ENCODE measurements at places on chromosomes 1 and 21.

GRCh38 chr1:203926025-203926540, 64.7 kb downstream of the SNRPE start:
- DNase-seq, result no peak

DNA sequence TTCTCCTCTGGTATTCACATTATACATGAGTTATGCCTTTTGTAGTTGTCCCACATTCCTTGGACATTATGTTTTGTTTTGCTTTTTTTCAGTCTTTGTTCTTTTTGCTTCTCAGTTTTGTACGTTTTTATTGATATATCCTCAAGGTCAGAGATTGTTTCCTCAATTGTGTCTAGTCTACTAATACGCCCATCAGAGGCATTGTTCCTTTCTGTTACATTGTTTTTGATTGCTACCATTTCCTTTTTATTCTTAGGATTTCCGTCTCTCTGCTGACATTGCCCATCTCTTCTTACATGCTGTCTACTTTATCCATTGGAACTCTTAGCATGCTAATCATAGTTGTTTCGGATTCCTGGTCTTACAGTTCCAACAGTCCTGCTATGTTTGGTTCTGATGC, 27.8 kb upstream of the MPC2 start:
- no peak for DNase-seq

DNA sequence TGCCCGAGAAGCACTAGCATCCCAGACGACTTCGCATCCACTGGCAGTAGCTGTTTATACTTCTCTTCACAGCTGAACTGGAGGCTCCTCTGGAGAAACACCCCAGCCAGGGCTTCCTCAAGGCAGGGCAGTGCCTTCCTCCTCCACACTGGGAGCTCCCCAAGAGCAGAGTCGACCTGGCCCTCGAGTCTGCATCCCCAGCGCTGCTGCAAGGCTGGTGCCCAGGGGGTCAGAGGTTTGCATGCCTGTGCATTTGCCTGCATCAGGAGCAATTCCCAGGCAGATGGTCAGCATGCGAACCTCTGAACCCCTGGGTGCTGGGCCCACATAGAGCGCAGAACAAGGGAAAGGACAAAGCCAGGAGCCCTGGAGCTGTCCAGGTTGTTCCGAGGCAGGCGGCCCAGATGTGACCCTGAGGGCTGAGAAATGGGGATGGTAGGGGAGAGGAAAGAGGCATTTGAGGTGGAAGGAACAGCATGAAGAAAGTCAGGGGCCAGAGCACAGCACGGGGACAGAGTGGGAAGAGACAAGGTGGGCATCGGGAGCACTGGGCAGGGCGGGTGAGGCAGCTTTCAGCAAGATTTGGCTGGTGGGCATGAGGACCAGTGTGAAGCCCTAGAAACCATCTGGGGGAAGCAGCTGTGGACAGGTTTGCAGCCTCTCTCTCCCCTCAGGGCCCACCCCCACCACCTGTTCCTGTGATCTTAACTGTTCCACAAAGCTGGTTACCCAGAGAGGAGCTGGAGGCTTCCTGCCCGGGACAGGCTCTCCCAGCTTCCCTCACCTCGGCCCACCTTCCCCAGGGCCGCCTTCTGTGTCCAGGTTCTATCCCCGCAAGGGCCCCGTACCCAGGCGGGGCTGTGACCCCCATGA, 6.4 kb upstream of the S100A8 start:
- no peak for DNase-seq

- DNase-seq, result no peak
Measured at GRCh38 chr1:110049801-110050601, 15.6 kb downstream of the STRIP1 start.

DNA sequence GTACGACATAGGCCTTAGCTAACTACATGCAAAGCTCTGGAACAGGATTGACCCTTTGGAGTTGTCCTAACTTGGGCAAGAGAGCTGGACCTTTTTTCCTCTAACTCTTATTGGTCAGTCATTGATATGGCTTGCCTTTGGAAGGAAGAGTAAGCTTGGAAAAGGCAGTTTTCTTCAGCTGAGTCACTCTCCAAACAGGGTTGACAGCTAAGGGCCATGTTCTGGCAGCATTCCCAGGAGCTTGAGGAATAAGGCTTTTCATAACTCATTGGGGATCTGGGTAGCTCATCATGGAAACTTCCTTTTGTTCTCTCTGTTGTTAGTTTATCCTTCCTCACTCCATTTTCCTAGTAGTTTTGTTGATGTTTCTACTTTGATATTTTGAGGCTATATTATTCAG, 14.5 kb upstream of the ERRFI1 start:
- DNase-seq, result peak; percentile 92

All from colonic mucosa (tissue), 4 donors.